A549 treated with AZD2906 at 1 μM for 4 hours (cell line): ENCODE measurements at places on chromosomes 1 and 21. TPM values are rescaled to one million over a fixed set of nuclear protein-coding genes. Genes with fewer than 3 reads are reported as not detected.

Gene OR2T35
- total RNA-seq: not detected in 5 replicates

Gene OLFM3
- total RNA-seq: not detected in 5 replicates

Gene ERG
- 0.05 to 0.06 TPM (median 0.05 TPM) in 3 of 5 replicates, not detected in the others for total RNA-seq

Gene KCNE1
- total RNA-seq: 0.06 to 0.08 TPM in 2 of 5 replicates, not detected in the others

Gene FNBP1L
- total RNA-seq: 20.2 to 29.8 TPM (median 26.9 TPM) in 5 replicates

Gene LCE2B
- total RNA-seq: not detected in 5 replicates

Gene PLD5
- total RNA-seq: 1.9 to 2.9 TPM (median 2.1 TPM) in 5 replicates

Gene PARS2
- 4.5 to 5.2 TPM (median 4.8 TPM) in 5 replicates for total RNA-seq

Gene PPCS
- 35.1 to 42.7 TPM (median 36.2 TPM) in 5 replicates for total RNA-seq

Gene HORMAD1
- 5.8 to 10.7 TPM (median 8.1 TPM) in 5 replicates for total RNA-seq

Gene RBM11
- 0.03 to 0.07 TPM (median 0.06 TPM) in 3 of 5 replicates, not detected in the others for total RNA-seq

Gene LAMC1
- 89.6 to 127 TPM (median 104 TPM) in 5 replicates for total RNA-seq

Gene MYOG
- not detected in 5 replicates for total RNA-seq

Gene NHLH1
- total RNA-seq: 0.32 to 0.71 TPM (median 0.40 TPM) in 5 replicates

Gene BMP8A
- total RNA-seq: 0.07 to 0.29 TPM (median 0.13 TPM) in 5 replicates

Gene C1orf141
- total RNA-seq: not detected in 5 replicates

Gene ADAMTSL4
- total RNA-seq: 2.8 to 7.5 TPM (median 6.1 TPM) in 5 replicates

Gene TNFRSF4
- 0.13 to 0.34 TPM (median 0.20 TPM) in 4 of 5 replicates, not detected in the other for total RNA-seq

Gene LCE3D
- 2.8 to 4.4 TPM (median 3.1 TPM) in 5 replicates for total RNA-seq

Gene ADAMTS4
- 0.01 to 0.02 TPM (median 0.01 TPM) in 4 of 5 replicates, not detected in the other for total RNA-seq

Gene PGM1
- total RNA-seq: 32.2 to 38.1 TPM (median 35.6 TPM) in 5 replicates

Gene RPTN
- total RNA-seq: 0.02 TPM in 2 of 5 replicates, not detected in the others
